ENCODE measurements at places on chromosomes 3 and 15.

- no peak for DNase-seq
Observed at GRCh38 chr3:65617209-65617608, 421.5 kb downstream of the MAGI1 start.

- no peak for DNase-seq
Observed at GRCh38 chr3:117408811-117409210, 699.2 kb downstream of the TUSC7 start.

DNA sequence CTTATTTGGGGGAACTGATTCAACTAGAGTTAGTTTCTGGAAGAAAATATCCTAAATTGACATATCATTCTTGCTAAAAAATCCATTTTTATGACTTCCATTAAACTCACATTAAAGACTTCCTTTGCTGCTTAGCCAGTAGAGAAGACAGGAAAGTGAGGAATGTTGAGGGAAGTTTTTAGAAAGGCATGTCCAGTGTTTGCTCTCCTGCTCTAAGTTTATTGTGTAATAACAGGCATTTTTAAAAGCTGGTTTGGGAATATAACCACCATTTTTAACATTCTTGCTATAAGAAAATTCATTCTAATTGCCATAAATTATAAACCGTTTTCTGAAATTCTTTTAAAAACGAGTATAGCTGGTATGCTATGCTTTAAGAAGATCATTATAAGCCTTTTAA is 428.0 kb downstream of the RAP2B start:
- DNase-seq: no peak

- no peak for DNase-seq
Observed at GRCh38 chr3:44420676-44421075, 56.8 kb downstream of the ZNF445 start.

DNA sequence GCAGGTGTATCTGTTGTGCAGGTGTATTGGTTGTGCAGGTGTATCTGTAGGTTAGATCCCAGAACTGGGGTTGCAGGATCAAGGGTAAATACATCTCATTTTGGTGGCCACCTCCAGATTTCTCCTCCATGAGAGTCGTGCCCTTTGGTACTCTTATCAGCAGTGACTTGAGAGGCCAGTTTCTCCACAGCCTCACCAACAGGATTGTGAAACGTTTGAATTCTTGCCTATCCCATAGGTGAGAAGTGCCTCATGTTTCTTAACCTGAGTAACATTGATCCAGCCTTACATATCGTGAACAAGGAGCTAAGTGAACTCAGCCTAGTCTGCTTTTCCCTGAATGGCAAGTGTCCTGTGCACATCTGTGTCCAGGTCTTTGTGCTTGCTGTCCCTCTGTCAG is 55.4 kb downstream of the CMTM8 start:
- no peak for DNase-seq

DNA sequence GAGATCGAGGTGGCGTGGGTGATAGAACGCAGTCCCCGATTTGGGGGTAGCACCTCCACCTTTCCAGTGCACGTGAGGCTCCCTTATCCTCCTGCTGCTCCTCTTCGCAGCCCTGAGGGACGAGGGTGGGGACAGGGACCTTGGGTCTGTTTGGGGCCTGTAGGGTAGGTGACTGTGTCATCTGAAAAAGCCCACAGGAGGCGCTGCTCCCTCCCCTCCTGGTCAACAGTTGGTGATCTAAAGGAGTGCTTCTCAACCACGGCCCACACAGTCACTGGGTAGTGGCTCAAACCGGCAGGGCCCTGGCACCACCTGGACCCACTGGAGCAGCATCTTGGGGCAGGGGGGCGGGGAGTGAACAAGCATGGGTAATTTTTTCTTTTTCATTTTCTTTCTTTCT is 7.1 kb downstream of the LRRK1 start:
- no peak for DNase-seq

DNA sequence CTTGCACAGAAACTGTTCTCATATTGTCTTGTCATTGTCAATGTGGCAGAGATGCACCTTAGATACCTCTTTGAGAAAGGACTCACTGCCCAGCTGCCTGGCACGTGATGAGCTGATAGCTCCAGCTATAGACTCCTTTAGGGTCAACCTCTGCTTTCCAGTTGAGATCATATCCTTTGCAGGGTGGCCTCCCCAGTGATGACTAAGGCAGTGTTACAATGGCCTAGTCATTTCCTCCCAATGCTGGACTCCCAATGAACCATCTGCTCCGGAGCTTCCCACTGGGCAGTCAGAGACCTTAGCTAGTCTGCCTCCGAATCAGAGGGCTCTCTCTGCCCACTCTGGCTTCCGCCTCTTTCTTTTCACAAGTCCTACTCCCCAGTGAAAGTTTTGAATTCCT is 79.5 kb downstream of the CHRD start:
- DNase-seq: no peak

DNA sequence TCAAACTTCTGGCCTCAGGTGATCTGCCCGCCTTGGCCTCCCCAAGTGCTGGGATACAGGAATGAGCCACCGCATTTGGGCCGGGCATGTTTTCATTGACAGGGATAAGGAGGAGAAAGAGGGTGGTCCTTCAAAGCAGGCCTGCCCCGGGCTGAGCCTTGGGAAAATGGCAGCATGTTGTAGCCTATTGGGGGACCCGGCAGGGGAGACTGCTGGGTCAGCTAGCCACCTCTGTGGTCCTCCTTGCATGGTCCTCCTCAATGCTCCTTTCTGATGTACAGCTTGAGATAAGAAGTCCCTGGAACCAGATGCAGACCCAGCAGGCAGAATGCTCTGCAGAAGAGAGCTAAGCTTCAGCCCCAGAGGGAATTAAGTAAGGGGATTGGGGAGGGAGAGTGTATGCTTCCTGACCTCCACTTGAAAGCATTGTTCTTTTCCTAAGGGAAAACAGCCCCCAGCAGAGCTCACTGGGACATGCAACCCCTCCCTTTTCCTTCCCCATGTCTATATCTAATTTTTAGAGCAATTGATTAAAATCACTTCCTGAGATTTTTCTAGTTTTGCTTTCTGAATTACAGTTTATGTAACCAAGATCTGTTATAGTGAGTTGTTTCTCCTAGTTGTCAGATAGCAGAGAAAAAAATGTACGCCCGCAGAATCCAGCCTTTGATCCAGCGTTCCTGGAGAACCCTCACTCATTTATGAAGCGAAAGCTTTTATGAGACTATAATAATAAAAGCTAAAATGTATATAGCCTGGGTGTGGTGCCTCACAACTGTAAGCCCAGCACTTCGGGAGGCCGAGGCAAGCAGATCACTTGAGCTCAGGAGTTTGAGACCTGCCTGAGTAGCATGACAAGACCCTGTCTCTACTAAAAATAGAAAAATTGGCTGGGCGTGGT is 48.7 kb upstream of the VILL start:
- DNase-seq: no peak

DNA sequence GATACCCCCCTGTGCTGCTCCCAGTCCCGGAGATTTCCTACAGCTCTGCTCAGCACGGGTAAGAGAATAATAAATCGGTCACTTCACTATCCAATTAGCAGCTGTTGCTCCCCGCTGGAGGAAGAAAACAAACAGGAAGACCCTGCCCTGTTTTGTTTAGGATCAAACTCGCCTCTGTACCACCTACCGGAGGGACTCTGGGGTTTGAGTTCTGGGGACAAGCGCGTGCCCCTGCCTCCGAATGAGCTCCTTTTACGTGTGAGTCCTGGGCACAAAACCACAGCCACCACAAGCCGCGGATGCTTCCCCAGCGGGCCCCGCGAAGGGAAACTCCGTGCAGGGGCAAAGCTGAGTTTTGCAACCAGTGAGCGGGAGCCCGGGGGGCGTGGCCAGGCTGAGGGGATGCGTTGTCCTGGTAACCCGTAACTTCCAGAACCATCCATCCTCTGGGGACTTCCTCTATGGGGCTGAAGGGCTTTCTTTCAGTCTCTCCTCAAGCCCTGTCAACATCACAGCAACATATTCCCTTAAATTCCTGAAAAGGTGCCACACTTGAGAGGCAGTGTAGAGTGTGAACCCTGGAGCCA is 315.7 kb upstream of the PROK2 start:
- peak; percentile 82 for DNase-seq

- no peak for DNase-seq
Observed at GRCh38 chr15:90358124-90359033, 6.3 kb downstream of the ZNF774 start.

All from left kidney (tissue), 8 donors.